ENCODE measurements at places on chromosomes 5 and 9.

GRCh38 chr5:168820874-168821273 lies 241.7 kb upstream of the PANK3 start:
- DNase-seq = no peak

- no peak for DNase-seq
Observed at GRCh38 chr5:42767491-42768105, 11.0 kb downstream of the CCDC152 start.

- DNase-seq = no peak
Observed at GRCh38 chr5:112159435-112159834, 259.6 kb downstream of the EPB41L4A start.

DNA sequence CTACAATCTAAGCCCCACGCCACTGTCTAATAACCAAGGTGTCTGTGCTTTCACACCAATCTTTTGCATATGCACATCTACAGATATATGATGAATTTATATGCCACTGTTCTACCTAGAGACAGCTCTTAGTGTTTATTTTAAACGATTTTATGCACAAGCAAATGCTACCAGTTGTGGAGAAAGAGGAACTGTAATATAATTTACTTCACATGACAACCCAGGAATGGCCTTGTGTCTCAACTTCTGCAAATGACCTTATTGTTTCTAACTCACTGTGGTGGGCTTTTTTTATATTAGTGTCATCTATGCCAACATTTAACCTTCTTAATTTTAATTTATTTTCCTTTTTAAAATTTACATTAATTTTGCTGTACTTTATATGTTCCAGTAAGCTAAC lies 531.1 kb upstream of the TLE4 start:
- DNase-seq = no peak

- no peak for DNase-seq
Observed at GRCh38 chr9:72305102-72305546, 59.9 kb downstream of the ZFAND5 start.

Data from HS-27A (cell line).